Suppressor macrophage (primary cell): ENCODE measurements at places on chromosomes 2 and 18.

- DNase-seq, result peak; percentile 77
Observed at GRCh38 chr2:184577743-184578142, 20.6 kb upstream of the ZNF804A start.

- no peak for DNase-seq
Observed at GRCh38 chr18:44850001-44850400, 169.3 kb downstream of the SETBP1 start.

DNA sequence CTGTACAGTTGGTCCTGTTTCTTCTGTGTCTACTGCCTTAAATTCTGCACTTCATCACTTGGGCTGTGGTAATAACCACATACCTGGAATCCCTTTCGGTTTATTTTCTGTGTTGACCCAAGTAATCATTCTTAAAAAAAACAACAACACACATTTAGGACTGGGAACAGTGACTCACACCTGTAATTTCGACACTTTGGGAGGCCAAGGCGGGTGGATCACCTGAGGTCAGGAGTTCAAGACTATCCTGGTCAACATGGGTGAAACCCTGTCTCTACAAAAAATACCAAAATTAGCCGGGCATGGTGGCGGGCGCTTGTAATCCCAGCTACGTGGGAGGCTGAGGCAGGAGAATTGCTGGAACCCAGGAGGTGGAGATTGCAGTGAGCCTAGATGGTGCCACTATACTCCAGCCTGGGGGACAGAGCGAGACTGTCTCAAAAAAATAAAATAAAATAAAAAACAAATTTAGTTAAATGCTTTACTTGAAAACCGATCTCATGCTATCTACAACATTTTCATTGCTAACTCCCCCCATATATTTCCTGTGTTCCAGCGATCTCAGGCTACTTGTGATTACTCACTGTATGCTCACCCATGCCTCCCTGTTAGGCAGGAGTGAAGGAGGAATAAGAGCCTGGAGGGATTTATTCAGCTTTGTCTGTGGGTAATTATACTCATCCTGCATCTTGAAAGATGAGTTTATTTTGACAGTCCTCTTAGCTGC is 18.2 kb downstream of the ACSL3 start:
- no peak for DNase-seq

- no peak for DNase-seq
Observed at GRCh38 chr2:166764216-166764615, 124.1 kb upstream of the XIRP2 start.

DNA sequence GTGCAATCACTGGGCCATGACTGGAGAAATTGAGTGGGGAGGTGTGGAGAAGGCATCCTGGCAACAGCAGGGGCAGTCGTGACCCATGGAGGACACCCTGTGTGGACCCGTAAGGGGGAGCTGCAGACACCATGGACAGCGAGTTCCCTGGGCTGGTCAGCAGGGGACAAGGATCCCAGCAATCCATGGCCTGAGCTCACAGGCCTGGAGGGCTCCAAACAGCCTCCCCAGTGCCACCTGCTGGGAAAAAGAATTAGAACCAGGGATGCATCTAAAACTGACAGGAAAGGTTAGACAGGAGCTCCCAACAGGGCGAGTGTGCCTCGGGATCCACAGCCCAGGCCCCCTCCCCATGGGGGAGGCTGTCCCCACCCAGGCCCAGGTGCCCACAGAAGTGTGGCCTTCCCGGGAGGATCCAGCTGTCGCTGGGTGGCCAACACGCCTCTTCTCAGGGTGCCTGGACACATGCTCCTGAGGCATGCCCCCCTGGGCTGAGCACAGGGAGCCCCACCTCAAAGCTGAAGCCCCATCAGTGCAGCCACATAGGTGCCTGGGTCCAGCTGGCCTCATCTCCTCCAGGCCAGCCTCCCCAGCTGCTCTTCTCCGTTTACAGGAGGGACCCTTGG is 20.5 kb upstream of the KIF1A start:
- peak; percentile 69 for DNase-seq

DNA sequence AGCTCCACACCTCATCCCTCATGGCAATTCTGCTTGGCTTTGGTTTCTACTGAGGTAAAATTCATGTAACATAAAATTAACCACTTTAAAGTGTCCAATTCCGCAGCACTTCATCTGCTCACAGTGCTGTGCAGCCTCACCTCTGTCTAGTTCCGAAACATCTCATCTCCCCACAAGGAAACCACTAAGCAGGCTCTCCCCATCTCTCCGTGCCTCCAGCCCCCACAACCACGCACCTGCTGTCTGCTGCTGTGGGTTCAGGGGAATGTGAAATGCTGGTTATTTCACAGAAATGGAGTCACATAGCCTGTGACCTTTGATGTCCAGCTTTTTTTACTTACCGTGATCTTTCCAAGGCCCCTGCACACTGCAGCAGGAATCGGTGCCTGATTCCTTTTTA is 7.7 kb upstream of the GPC1 start:
- DNase-seq, result no peak

DNA sequence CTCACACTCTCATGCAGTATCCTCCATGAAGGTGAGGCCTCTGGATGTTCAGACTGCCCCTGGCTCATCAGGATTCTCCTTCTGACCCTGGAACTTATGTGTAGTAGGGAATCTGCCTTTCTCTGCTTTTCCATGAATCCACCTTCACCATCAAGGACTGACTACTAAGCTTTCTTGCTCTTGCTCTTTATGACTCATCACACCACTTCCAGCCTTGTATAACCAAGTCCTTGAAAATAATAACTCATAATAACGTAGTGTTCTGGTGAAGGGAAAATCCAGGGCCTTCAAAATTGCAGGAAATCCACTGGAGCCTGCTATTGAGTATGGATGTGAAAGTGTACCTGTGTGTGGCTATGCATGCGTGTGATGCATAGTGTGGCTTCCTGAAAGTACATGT is 11.3 kb upstream of the KCNS3 start:
- DNase-seq, result no peak

- DNase-seq, result no peak
Observed at GRCh38 chr2:220857368-220857767, 714.7 kb downstream of the EPHA4 start.

- DNase-seq, result no peak
Observed at GRCh38 chr18:48085781-48086487, 155.5 kb upstream of the SMAD2 start.

DNA sequence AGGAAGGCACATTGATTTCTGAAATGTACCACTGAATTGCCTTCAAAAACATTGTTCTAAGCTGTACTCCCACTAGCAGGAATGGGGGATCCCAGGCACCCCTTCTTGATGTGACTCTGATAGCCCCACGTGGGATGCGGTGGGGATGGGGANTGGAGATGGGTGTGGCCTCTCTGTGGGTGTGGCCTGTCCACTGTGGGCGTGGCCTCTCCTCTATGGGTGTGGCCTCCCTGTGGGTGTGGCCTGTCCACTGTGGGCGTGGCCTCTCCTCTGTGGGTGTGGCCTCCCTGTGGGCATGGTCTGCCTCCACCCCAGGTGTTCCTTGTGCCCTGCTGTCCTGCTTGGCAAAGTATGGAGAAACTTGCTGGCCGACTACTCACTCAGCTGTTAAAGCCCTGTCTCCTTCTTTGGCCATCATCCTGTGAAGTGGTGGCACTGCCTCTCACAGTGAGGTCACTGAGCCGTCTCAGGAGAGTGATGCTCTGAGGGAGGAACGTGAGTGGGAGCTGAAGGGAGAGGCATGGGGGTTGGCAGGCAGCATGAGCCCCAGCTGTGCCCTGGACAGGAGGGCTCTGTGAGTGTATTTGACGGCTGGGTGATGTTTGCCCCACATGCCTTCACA is 6.7 kb upstream of the PARD6G start:
- DNase-seq, result peak; percentile 14
